GM23248 (cell line): ENCODE measurements at places on chromosomes 2 and 18. TPM values are rescaled to one million over a fixed set of nuclear protein-coding genes. Genes with fewer than 3 reads are reported as not detected.

DNA sequence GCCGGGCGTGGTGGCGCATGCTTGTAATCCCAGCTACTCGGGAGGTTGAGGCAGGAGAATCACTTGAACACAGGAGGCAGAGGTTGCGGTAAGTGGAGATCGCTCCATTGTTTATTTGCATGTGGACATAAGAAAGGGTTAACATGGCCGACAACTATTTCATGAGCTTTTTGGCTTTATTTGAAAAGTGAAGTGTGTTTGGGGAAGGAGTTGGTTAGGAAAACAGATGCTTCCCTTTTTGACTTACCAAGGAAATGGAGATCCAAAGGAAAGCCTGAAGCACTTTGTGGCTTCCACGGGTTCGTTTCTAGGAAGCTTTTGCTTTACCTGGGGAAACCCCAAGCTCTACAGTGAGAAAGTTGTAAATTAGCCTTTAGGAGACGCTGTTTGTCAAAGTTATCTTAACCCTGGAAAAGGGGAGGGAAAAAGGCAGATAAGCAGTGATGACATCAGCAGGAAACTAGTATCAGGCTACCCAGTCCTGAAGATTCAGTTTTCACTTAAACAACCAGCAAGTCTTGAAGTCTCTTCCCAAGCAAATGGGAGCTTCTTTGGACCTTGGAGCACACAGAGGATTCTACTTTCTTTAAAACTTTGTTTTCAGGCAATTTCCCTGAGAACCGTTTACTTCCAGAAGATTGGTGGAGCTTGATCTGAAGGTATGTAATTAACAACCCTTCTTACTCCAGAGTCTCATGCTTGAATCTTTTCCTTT lies at the start of gene CASP10:
Gene CASP10 (plus strand): TSS at position 492 of the 715 bp plus-strand sequence. CDS start 2,637 bp downstream, outside the sequence.
- peak; percentile 82 for DNase-seq

GRCh38 chr2:37881397-37881796 lies 43.7 kb upstream of the RMDN2 start:
- DNase-seq, result no peak

DNA sequence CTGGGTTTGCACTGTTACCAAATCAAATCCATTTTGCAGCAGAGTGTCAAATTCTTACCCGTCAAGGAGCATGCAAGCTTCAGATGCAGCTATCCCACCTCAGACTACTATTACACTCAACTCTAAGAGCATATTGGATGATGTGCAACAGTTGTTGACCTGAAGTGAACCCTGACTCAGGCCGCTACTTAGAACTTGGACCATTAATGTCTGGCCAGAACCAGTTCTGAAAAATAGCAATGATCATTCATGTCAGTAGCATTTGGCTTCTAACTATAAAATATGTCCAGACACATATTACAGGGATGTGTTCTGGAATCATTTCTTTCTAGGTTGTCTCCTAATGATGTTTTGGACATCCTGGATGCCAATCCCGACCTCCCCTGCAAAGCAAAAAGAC lies 135.5 kb upstream of the PKDCC start:
- DNase-seq, result peak; percentile 43

GRCh38 chr18:23196119-23197007 lies 61.1 kb downstream of the CABLES1 start:
- DNase-seq, result no peak

DNA sequence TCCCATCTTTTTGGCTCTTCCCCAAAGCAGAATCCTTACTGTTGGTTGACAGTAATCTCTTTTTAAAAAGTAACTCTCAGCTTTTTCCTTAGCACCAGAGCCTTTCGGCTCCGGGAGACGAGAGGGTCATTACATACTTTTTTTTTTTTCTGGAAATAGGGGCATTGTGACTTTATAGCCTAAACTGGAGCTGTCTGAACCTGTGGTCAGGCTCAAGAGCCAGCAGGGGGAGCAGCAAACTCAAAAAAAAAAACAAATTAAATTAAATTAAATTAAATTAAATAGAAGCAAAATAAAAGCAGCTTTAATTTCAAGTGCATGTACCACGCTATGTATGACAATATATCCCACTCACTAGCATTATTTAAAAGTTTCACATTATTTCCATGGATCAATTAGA lies 156.6 kb downstream of the DTNA start:
- peak; percentile 61 for DNase-seq

- no peak for DNase-seq
Measured at GRCh38 chr2:127656569-127657231, 10.7 kb downstream of the GPR17 start.

DNA sequence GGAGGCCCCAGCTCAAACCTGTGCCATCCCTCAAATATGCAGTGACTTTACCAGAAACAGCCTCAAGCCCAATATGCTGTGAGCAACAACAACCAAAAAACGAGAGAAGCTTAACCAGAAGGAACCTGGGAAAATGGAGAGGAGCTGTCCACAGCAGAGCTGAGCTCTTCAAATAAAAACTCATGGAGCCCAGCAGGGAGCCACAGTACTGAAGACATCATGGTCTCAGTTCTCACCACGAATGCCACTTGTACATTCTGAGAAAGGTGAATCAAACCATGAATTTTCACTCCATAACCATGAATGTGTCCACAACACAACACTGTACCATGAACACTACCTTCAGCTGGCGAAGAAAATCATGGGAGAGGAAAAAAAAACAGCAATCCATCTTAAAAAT lies 50.5 kb downstream of the KLHL14 start:
- no peak for DNase-seq

DNA sequence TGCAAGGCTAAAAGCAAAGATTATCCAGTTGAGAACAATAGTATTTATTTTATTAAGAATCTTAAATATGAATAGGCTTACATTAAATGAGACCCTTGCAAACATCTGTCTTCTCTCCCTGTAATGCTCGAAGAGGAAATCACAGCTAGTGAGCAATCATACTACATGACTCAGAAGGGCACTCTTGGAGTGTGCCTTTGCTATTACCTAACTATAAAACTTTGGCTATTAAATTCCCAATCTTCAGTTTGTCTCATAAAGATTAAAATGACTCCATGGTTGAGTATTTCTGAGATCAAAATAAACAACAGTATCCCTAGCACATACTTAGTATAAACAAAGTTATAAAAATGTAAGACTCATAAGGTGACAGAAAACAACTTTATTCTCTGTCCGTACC lies 296.9 kb downstream of the KCNJ3 start:
- DNase-seq, result no peak

DNA sequence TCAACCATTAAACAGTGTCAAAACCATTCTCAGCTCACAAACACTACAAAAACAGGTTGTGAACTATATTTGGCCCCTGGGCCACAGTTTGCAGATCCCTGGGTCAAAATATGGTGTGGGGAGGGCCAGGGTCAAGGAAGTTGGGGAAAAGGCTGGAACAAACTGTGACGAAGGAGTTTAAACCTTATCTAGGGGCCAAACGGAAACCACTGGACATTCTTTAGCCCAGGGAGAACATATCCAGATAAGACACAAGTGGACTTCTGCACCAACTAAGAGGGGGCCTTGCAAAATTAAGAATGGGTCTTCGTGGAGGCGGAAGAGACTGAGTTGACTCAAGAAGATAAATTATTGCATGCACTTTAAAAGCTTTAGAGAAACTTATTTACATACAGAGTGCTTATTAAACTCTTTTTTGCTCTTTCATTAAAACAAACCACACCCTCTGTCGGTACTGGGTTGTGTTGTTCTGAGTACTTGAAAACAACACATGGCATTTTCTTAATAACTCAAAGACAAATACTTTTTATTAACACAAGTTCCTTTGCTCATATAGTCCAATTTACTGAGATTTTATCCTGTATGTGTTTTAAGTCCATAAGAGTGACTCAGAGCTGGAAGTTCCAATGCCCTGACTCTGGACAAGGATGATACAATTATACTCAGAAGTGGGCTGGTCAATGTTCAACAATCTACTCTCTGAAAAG lies 5.3 kb upstream of the ASAP2 start:
- DNase-seq, result peak; percentile 91

- peak; percentile 81 for DNase-seq
Measured at GRCh38 chr18:58768293-58768974, 96.2 kb upstream of the ZNF532 start.

- DNase-seq, result no peak
Measured at GRCh38 chr2:47026748-47027534, 111.3 kb upstream of the MCFD2 start.

- peak; percentile 79 for DNase-seq
Measured at GRCh38 chr2:11140492-11140891, 14.8 kb upstream of the SLC66A3 start.

- no peak for DNase-seq
Measured at GRCh38 chr2:180246268-180246667, 239.2 kb upstream of the CWC22 start.

DNA sequence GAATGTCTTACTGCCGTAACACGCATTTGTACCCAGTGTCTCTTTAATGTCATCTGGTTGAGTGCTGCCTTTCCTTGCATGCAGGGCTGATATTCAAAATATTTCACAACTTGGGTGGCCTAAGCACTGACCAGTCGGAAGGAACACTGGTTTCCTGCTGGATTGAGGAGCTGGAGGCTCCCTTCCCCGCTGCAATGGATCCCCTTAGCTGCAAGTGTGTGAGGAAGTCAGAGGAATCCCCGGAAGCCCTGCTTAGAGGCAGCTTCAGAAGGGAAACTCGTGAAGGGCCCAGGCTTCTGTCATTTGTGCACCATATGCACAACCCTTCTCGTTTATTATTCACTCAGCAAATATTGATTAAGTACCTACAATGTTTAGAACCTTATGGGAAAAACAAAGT lies 33.2 kb upstream of the SP3 start:
- DNase-seq, result no peak

The EVA1A gene
- total RNA-seq, result 95.6 and 126 TPM in 2 replicates

The PTMA gene
- total RNA-seq, result 301 and 318 TPM in 2 replicates

The MYOM1 gene
- total RNA-seq, result 0.65 TPM in 1 of 2 replicates, not detected in the other

The PTGR3 gene
- 8.1 and 21.3 TPM in 2 replicates for total RNA-seq

The IL1RN gene
- 2.4 TPM in 1 of 2 replicates, not detected in the other for total RNA-seq

The C2orf80 gene
- total RNA-seq, result not detected in 2 replicates

The SLC40A1 gene
- total RNA-seq, result 0.25 TPM in 1 of 2 replicates, not detected in the other

The NEDD4L gene
- total RNA-seq, result 6.1 and 7.1 TPM in 2 replicates

The TRABD2A gene
- total RNA-seq, result 5.0 and 5.7 TPM in 2 replicates

The MAPK4 gene
- total RNA-seq, result 0.22 TPM in 1 of 2 replicates, not detected in the other

The SPR gene
- 21.1 and 39.0 TPM in 2 replicates for total RNA-seq
